ENCODE measurements at places on chromosomes 5 and 9.
A peak's percentile ranks its signal among the peaks of the same experiment; 100 is the strongest.

GRCh38 chr5:122312591-122313406 is 762 bp downstream of the SNCAIP start:
- peak; percentile 12 for DNase-seq

- no peak for DNase-seq
Measured at GRCh38 chr5:116942622-116943021, 368.0 kb upstream of the SEMA6A start.

DNA sequence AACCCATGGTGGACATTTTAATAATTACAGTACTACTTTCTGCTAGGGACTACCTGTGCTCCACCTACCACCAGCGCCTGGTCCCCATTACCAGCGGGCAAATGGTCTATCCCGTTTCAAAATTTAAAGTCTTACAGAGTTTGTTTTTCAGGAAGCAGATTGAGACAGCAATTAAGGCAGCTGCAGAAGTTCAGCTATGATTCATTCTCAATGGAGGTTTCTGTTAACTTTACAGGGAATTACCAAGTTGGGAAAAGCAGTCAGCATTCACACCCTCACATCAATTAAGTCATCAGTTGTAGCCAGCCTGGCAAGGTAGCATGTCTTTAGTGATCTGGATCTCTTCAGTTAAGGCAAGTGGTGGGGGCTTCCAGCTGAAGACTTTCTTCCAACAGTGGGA is 410.6 kb upstream of the DAB2 start:
- no peak for DNase-seq

GRCh38 chr5:83548581-83548980 is 77.0 kb downstream of the VCAN start:
- no peak for DNase-seq

DNA sequence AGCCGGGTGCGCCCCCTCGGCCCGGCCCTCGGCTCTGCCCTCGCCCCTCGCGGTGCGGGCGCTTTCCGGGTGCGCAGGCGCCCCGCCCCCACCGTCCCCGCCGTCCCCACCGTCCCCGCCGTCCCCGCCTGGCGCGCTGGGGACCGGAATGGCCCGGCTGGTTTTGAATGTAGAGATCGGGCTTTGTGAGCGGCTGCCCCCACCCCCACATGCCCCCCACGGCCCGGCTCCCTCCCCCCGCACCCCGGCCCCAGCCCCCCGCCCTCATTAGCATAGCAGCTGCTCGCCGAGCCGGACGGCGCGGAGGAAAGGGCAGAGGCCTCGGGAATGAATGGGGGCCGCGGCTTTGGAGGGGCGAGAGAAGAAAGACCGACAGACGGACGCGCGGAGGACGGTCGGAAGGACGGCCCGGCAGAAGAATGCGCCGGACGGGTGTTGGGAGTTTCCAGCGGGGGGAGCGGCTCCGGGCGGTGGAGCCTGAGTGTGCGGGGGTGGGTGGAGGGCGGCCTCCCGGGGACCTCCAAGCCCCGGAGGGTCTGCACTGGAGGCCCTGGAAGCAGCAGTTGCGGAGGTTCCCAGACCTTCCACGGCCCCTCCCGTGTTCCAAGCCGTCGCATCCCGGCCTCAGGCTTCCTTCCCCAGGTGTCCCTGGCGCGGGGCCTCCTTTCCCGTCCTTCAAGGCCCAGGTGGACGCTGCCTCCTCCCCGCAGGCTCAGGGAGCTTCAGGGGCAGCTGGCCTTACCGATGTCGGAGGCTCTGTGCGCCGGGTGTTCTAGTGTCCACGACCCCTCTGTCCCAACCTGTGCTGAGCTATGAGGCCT is 6.0 kb downstream of the NRARP start:
- DNase-seq: no peak

DNA sequence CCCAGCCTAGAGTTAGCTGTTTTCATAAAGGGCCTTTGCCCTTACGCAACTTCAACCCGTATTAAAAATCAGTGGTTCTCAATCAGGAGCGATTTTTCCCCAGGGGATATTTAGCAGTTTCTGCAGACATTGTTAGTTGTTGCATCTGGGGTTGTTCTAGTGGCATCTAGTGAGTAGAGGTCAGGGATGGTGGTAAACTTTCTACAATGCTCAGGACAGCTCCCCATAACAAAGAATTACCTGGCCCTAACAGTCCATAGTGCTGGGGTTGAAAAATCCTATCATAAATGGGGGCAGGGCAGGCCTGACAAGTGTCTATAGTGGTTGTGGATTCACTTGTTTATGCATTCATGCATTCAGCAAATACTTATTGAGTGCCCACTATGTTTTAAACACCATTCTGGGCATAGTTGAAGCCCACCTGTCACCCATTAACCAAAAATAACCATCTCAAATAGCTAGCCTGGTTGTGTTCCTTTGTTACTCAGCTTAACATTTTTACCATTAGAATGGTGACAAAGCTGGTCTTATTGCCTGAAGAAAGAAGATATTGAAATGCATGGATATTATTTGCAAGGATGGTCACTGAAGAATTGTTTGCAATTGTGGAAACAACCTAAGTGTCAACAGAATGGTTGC is 15.9 kb upstream of the FGF1 start:
- no peak for DNase-seq

Measured in myocyte (in vitro differentiated cells).